ENCODE measurements at places on chromosomes 3 and 15.

DNA sequence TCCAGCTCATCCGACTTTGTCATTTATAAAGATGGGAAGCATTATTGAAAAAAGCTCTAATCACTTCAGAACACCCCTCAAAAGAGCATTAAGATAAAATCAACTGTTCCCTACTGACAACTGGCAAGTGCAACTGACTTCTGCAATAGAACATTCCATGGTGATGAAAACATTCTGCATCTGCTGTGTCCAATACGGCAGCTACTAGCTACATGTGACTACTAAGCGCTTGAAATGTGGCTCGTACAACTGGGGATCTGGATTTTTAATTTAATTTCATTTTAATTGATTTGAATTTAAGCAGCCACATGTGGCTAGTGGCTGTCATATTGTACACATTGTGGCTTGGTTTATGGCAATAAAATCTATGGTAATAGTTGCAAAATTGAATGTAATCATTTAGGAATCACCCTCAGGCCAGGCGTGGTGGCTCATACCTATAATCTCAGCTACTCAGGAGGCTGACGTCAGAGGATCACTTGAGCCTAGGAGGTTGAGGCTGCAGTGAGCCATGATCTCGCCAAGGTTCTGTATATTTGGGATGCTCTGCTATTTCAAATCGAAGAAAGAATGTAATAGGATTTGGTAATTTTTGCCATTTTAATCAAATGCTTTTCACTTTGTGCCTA lies 390.3 kb downstream of the GABRB3 start:
- no peak for DNase-seq

DNA sequence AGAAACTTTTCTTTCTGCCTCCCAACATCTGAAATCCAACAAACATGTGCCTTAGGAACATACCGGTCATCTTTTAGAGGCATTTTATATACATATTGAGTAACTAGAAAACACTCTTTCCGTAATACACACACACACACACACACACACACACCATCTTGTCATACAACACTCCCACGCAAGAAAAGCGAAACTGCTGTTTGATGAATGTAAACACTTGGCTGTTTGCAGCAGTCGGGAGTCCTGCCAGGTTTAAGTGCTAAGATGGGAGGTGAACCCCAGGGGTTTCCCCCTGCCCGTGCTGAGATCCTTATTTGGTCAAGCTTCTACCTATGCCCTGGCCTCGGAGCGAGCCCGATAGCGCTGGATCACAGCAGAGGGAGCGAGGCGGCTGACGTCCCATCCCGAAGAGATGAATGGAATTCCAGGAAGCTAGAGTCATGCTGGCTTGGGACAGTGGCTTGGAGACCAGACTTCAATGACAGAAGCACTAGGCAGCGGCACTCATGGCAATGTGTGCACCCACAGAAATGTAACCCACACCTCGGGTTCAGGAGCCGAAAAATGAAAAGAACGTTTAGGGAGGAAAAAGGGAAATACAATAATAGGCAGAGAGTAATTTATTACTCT lies 1.3 kb upstream of the THBS1 start:
- no peak for DNase-seq

DNA sequence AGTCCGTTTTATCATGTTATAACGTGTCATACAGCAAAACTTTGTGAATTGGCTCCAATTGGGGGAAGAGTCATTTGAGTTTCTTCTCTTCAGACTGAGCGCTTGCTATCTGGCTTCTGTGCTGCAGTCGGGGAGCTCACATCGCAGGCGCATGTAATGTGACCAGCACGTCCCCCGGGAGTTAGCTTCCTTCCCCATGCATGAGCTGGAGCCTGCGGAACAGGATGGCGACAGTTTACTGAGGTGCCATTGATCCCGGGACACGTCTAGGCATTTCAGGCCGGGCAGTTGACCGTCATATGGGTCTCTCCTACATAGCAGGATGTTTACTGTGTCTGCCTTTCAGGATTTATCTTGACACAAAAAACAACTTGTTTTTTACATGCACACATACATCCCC lies 44.8 kb downstream of the CMTM8 start:
- no peak for DNase-seq

DNA sequence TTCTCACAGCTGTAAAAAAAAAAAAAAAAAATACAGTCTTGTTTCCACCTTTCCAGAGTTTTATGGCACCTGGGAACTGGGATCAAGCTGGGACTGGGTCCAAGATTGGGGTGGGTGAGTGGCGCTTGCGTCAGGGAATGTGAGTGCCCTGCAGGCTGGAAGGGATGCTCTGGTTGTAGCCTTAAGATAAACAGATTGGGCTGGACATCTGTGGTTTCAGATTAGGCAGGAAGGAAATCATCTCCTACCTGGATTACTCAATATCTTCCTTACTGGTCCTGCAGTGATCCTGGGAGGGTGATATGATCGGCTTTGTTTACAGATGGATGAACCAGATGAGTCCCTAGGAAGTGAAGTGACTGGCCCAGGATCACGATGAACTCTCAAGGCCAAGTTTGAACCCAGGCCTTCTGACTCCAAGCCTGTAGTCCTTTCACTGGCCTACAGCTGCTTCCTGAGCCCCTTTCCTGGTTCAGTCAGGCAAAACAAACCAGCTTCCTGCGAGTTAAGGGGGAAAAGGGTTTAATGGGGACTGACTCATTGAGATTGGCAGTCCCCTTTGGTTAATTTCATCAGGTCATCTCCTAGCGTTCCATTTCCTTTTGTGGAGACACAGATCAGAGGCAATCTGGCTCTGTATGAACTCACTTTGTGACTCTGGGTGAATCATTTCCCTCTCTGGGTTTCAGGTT lies 179.8 kb downstream of the THSD4 start:
- no peak for DNase-seq

DNA sequence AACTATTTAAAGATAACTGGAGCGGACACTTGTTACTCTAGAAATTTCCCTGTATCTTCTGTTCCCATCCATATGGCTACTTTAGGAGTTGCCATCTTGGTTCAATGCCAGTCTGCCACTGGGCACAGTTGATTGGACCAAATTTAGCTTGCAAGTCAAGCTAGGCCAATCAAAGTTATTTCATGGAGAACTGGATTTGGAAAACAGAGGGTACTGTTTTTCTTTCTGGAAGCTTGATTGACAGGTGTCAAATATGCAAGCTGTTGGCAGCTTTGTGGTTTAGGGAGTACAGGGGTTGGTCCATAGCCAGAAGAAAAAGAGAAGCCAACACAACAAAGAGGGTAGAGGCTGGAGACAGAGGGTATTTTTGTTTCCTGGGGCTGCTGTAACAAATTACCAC lies 33.4 kb upstream of the KLHL25 start:
- DNase-seq: no peak

DNA sequence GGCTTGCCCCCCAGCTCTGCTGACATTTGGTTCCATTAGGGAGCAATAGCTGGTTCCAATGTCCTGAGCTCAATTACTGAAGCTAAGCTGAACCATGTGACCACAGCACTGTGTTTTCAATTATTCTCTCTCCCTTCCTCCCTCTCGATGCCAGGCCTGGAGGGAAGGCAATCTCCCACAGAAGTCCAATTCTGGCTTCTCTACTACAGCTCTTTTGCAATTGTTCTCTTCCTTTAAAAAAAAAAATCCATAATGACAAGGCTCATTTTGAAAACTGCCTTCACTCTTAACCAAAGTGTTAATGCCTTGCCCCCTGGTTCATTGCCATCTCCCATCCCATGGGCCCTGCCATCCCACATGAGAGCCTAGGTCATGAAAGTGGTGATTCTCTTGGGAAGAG lies 24.8 kb downstream of the IL16 start:
- DNase-seq: no peak

GRCh38 chr15:31869686-31870307 lies 160.5 kb upstream of the CHRNA7 start:
- DNase-seq: no peak

DNA sequence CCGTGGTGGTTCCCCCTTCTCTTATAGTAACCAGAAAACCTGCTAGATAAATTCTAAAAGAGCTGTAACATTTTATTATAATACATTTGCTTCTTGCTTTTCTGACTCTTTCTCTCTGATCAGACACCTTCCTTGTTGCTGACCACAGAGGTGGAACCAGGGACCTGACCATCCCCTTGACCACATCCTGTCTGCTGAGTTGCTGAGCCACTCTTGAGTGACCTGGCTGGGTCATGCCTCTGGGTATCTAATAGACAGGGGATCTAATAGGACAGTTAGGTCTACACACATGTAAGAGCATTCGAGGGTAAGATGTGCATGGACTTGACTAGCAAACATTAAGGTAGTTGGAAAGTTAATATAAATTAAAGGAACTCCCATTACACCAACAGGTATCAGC lies 22.8 kb upstream of the TRIM59 start:
- no peak for DNase-seq

DNA sequence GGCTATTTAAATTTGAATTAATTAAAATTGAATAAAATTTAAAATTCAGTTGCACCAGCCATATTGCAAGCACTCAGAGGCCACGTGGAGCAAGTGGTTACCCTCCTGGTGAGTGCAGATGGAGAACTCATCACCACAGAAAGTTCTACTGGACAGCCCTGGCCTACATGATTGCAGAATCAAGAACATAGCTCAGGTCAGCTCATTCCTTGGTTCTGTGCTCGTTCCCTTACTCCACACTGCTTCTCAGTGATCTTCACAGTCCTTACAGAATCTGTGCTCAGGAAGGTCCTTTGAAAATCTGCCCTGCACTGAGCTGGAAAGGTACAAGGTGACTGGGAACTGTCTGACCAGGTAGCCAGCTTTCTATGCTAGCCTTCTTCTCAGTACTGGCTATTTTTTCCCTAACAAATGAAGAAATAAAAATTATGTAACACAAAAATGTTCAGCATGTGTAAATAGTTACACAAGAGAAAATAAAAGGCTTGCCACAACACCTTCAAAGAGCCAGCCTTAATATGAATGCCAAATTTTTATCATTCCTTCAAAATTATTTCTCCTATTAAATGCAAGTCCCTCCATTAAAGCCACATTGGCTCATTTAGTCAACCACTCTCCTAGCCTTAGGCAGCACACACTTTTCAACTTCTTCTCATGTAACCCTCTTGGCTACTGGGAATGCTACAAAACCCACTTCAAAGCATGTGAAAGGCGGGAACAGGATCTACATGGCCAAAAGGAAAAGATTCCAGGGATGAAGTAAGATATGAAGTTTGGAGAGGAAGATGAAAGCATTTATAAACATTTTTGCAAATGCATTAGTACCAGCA lies 326.4 kb upstream of the WNT5A start:
- no peak for DNase-seq

DNA sequence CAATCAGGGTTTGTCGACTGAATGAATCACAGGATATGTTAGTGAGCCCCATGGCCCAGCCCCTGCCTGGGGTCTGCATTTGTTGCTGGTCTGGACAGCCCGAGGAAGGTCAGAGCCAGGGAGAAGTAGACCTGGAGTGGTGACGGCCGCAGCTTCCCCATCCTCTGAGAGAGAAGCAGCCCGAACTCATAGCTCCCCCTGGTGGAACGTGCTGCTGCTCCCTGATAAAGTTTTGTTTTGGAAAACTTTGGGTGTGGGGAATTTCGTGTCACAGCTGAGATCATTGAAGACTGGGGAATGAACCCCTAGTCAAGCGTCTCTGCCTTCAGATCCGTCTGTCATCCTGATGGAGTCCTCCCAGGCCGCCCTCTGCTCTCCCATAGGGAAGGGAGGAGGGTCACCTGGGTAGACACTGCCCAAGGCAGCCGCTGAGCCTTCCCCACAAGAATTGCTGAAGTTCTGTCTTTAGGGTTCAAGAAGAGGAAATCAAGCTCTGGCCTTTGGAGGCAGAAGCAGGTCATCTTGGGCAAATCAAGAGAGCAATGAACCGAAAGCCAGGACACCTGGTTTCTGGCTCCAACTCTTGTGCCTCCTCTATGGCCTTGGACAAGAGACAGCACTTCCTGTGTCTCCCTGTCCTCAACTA lies 60.5 kb downstream of the GLDN start:
- no peak for DNase-seq

DNA sequence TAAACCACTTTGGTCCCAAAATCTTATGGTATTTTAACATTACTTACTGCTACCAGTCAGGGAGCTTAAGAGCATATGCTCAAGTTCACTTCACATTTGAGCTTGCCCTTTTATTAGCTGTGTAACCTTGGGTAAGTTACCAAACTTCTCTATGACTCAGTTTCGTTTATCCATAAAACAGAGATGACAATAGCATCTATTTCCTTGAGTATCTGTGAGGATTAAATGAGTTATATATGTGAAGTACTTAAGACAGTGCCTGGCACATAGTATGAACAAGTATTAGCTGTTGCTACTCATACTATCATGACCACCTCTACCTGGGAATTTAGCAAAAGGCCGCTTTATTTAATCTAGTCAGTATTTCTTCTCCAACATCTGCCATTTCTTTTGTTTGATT lies 5.9 kb downstream of the ATOSA start:
- no peak for DNase-seq

DNA sequence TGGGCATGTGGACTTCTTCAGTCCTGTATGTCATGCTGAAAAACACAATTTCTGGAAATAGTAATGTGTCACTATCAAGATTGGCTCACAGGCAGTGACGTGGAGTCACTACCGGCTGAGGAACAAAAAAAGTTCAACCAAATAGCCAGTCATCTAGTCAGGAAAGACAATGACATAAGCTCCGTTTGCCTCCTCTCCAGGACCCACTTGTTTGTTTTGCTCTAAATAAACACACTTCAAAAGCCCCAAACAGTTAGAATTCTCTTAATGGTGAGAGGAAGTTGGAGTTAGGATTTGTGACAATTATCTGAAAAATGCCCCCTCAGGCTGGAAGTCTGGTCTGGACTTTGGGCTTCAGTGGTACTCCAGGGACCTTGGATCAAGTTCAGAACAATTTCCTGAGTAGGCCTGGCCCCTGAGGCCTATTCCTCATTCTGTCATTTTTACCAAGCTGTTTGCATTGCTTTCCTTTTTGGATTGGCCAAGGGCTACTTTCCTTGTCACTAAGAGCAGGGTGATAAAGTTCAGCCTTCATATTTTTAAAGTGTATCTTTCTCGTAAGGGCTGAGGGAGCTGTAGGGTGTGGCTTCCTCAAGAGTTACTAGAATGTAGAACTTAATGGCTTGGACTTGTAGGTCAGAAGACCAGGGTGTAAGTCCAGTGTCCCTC lies 98.9 kb downstream of the EOMES start:
- no peak for DNase-seq
